ENCODE measurements at places on chromosomes 13 and 19.

- no peak for DNase-seq
Observed at GRCh38 chr13:68345963-68346531, 1115.9 kb upstream of the PCDH9 start.

DNA sequence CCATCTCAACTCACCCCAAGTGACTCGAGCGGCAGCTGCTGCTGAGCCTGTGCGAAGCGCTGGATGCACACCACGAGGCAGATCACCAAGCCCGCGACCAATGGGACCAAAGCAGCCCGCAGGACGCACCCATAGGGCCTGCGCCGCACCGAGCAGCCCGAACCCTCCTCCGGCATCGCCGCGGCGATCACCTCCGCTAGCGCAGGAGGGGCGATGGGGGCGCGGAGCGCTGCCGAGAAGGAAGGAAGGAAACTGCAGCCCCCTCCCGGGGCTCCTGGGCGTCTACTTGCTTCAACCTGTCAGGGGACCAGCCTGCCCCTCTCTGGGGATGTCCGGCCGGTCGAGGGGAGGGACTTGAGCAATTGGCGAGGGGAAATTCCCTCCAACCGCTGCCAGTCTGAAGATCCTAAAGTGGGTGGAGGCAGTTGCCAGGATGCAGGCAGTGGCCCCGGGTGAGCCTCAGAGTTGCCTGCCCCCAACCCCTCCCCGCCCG is at the start of gene CD70:
Gene CD70, minus strand, starts transcription at position 324 of the 493 bp plus-strand sequence. Its CDS starts 148 bp downstream, at position 176.
- peak; percentile 55 for DNase-seq

- DNase-seq = no peak
Observed at GRCh38 chr19:2210987-2211740, 25.0 kb downstream of the PLEKHJ1 start.

DNA sequence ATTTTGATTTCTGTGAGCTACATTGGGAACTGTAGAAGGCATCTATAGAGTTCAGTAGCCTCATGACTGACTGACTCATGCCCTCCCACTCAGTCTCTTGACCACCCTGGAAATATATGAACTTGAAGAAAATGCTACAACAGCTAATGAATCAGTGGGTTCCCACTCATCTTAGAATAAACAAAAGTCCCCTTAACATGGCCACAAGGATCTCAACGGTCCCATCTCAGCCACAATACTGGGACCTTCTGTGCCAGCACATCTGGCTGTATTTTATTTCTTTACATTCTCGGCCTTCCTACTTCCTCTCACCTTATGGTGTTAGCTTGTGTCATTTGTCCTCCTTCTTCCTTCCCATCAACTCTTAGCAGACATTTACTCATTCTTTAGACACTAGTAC is 619.8 kb downstream of the DCT start:
- DNase-seq = no peak

GRCh38 chr13:113939129-113939943 is 34.5 kb downstream of the C13orf46 start:
- DNase-seq = no peak

DNA sequence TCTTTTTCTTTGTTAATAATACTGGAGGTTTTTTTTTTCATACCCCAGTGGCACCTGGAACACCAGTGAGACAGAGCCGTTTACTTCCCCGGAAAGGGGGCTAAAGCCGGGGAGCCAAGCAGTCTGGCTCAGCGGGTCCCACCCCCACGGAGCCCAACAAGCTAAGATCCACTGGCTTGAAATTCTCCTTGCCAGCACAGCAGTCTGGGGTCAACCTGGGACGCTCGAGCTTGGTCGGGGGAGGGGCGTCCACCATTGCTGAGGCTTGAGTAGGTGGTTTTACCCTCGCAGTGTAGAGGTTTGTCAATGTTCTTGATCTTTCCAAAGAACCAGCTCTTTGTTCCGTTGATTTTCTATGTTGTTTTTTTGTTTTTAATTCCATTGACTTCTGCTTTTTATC is 94.6 kb upstream of the DIAPH3 start:
- no peak for DNase-seq

DNA sequence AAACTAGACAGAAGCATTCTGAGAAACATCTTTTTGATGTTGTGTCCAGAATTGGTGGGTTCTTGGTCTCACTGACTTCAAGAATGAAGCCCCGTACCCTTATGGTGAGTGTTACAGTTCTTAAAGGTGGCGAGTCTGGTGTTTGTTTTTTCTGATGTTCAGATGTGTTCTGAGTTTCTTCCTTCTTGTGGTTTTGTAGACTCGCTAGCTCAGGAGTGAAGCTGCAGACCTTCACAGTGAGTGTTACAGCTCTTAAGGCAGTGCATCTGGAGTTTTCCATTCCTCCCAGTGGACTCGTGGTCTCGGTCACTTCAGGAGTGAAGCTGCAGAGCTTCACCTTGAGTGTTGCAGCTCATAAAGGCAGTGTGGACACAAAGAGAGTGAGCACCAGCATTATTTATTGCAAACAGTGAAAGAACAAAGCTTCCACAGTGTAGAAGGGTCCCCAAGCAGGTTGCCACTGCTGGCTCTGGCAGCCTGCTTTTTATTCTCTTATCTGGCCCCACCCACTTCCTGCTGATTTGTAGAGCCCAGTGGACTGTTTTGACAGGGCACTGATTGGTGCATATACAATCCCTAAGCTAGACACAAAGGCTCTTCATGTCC is 1820.8 kb downstream of the UQCRFS1 start:
- no peak for DNase-seq

DNA sequence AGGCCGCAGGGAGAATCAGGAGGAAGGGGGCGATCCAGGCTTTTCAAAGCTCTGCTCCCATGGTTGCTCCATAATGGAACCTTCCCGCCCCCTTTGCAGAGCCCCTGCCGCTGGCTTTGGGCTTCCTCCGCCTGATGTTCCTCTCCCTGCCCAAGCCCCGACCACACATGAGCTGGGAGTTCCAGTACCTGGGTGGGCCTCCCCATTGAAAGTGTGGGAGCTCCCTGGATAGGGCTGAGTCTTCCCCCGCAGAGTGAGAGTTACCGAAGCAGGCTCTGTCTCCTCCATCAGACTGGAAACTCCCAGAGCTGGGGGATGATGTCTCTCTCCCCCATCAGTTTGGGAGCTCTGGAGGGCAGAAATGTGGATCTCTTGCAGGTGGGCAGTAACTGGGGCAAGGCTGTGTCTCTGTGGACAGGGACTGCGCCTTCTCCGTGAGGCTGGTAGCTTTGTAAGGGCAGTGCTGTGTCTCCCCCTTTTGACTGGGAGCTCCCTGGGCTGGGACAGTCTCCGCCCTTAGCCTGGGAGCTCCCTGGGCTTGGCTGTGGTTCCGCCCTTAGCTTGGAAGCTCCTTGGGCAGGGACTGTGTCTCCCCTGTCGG is 722 bp downstream of the DCAF15 start:
- DNase-seq = no peak

GRCh38 chr13:24725379-24725778 is 38.6 kb upstream of the RNF17 start:
- no peak for DNase-seq

- no peak for DNase-seq
Observed at GRCh38 chr19:13864667-13865570, 12.0 kb upstream of the NANOS3 start.

GRCh38 chr19:11814700-11815035 is 595 bp downstream of the ZNF440 start:
- no peak for DNase-seq

- no peak for DNase-seq
Observed at GRCh38 chr13:99738626-99739025, 232.9 kb downstream of the ZIC5 start.

GRCh38 chr13:34862716-34863115 is 79.4 kb upstream of the NBEA start:
- DNase-seq = no peak

DNA sequence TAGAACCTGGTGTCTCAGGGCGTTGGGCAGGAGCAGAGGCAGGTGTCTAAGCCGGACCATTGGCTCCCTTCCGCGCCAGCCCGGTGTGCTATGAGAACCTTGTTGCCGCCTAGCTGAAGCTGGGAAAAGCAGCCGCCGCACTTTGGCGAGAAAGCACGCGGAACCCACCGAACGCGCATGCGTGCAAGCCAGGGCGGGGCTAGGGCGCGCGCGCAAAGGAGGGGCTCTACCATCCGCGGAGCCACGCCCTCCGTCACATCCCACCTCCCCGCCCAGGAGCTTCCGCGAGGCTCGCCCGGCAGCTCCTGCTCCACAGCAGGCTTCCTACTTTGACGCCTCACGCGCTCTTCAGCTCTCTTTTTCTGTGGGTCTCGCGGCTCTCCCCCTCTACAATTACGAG is 51.3 kb downstream of the WDR87 start:
- DNase-seq = no peak

DNA sequence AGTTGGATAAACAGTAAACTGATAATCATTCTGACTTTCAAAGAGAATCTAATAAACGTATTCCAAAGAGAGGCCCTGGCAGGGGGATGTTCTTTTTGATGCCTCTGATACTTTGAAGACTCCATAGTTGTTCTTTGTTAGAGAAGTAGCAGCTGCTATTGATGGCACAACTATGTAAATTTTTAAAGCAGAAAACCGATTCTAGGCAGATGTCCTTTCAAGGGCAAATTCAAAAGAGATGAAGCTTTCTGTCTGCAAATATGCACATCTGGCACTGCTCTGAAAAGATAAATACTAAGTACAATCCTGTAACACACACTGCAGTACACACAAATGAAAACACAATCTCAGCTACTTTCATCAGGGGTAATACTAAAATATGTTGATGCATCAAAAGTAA is 250.1 kb downstream of the VWA8 start:
- no peak for DNase-seq

DNA sequence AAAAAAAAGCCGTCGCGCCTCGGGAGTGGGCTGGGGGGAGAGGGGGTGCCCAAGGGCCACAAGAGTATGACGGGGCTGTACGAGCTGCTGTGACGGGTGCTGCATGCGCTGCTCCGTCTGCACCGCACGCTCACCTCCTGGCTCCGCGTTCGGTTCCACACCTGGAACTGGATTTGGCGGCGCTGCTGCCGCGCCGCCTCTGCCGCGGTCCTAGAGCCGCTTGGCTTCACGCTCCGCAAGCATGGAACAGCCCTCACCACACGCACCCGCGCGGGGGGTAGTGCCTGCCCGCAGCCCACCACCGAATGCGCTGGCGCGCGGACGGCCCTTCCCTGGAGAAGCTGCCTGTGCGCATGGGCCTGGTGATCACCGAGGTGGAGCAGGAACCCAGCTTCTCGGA is 18.8 kb downstream of the C1QTNF9 start:
- DNase-seq = no peak

- DNase-seq = no peak
Observed at GRCh38 chr13:51727634-51728274, 76.2 kb downstream of the DHRS12 start.

DNA sequence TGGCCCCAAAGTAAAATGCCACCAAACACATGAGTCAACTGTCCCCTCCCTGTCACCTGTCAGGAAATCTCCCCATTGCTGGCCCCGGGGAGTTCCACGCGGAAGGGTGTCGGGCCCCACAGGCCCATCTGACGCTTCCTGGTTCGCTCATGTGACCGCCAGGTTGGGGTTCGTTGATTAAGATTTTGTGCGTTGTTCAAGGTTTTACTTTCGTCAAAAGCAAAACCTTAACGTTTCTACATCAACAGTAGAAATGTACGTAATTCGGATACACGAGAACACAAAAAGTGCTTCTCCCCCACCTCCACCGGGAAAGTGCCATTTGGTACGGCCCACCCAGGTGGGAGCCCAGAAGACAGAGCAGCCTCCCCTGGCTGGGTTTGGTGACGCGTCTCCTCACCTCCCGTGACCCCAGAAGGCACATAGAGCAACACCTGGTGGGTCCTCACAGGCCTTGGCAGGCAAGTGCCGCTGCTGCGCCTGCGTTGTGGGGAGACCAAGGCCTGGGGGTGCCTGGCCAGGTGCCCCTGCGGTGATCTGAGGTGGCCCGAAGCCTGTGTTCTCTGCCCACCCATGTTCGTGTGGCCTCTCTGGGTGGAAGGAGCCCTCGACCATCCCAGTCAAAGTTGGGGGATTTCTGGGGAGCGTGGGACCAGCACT is 161.6 kb downstream of the KDM4B start:
- DNase-seq = peak; percentile 30

- DNase-seq = no peak
Observed at GRCh38 chr13:95406176-95406575, 104.9 kb upstream of the ABCC4 start.

GRCh38 chr13:112690283-112690929 is 568 bp downstream of the ATP11A start:
- DNase-seq = no peak

GRCh38 chr19:48770266-48770665 is 14.9 kb downstream of the FGF21 start:
- DNase-seq = no peak

GRCh38 chr19:5618591-5618990 is 4.0 kb downstream of the SAFB2 start:
- no peak for DNase-seq

DNA sequence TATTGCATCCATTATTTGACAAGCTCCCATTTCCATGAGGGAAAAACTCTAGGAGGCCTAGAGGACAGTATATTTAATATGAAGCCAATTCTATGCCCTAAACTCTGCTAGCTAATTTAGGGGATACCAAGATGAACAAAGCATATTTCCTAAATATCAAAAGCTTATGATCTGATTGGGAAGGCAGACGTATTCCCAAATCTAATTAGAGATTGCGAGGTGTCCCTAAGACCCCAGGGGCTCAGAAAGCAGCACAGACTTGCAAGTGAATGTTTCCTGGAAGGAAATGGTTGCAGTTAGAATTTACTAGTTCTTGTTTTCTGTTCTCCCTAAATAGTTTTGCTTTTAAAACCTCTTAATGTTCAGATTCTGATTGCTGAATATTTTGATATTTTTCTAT is 30.7 kb downstream of the NDFIP2 start:
- no peak for DNase-seq

- no peak for DNase-seq
Observed at GRCh38 chr13:113635048-113635420, 23.0 kb downstream of the ATP4B start.

DNA sequence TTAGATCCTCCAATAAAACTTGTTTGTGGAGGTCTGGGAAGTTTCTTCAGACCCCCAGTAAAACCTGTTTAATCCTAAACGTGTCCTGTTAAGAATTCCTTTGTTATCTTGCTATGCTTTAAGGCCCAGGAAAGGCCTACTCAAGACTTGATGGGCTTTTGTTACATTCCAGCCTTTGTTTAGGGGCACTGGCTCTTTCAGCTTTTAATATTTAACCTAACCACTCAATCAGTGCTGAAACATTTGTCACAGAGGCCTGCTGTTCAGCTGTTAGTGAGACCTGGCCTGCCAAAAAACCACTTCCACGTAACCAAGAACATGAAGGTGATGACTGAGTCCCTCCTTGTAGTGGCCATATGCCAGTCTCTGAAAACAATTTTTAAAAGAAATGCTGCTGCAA is 41.7 kb downstream of the PCDH17 start:
- no peak for DNase-seq

- DNase-seq = no peak
Observed at GRCh38 chr19:30629086-30629485, 256.9 kb downstream of the ZNF536 start.

- DNase-seq = no peak
Observed at GRCh38 chr13:33931397-33932311, 113.7 kb downstream of the RFC3 start.

DNA sequence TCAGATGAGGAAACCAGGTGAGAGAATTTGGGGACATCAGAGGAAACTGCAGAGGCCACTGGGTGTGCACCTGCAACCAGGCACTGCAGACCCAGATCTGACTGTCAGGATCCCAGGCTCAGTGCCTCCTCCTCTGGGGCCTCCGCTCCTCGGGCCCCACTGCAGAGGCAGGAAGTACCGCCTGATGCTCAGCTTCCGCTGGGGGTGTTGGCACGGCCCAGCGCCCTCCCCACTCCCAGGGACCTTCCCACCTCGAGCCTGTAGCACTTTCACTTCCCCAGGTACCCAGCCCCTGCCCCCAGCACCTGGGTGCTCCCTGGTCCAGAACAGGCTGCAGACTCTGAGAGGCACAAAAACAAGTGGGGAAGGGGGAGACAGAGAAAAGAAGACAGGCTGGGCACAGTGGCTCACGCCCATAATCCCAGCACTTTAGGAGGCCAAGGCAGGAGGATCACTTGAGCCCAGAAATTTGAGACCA is 1.4 kb upstream of the CD37 start:
- DNase-seq = peak; percentile 59
